ENCODE measurements at places on chromosomes 3 and 15.

GRCh38 chr15:99628374-99629001 is 62.7 kb downstream of the MEF2A start:
- no peak for DNase-seq

GRCh38 chr3:163481738-163482137 is 1596.6 kb downstream of the SI start:
- no peak for DNase-seq

DNA sequence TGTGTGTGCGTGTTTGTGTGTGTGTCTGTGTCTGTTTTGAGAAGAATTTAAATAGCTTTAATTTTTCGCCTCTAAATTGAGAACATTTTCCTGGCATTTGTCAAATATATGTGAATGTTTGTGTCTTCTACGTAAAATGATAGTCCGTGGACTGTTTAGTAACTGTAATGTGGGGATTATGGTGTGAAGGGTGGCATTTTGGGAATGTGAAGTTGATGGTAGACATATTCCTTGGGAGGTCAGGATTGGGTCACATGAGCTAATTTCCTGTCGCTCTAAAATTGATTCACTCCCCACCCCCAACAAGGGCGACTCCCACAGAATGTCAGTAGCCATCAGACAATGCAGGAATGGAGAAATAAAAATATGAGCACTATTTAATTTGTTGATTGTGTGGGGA is 107.3 kb downstream of the ITPR1 start:
- DNase-seq, result no peak

GRCh38 chr15:79099692-79100091 is 9.1 kb upstream of the RASGRF1 start:
- no peak for DNase-seq

DNA sequence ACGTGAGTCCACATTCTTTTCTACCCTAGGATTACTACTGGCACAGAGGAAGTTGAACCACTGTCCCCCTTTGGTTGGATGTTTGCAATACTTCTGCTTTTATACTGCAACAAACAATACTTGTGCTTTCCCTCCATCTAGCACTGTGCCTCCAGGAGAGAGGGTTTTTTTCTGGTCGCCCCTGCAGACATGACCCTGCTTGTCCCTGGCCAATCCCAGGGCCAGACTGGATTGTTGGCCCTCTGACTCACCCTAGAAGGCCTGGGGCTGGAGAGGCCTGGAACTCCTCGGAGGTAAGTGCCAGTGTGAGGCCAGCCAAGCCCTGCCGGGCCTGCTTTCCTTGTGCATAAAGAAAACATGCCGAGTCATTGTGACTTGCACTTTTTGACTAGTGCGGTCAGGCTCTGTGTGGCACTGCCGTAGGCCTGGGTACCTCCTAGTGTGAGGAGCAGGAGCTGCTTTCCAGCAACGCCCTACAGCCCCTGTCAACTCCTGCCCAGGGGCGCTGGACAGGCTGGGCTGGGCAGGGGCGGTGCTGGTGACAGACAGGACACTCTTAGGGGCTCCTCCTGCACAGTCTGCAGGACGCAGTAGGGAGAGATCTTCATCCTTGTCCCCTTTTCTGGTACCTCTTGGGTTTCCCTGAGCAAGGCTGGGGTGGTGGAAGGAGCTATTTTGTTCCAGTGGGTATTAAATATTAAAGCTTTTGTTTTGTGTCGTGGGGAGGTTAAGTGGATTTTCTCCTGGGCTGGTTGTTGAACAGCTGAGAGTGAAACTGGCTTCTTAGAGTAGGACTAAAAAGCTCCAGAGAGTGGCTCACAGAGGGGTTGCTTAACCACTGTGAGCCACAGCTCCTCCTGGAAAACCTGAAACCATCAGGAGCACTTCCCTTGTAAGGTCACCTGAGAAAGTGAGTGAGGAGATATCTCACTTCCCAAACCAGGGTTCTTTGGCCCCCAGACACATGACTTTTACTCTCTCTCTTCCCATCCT is 14.4 kb upstream of the TKT start:
- DNase-seq, result no peak

DNA sequence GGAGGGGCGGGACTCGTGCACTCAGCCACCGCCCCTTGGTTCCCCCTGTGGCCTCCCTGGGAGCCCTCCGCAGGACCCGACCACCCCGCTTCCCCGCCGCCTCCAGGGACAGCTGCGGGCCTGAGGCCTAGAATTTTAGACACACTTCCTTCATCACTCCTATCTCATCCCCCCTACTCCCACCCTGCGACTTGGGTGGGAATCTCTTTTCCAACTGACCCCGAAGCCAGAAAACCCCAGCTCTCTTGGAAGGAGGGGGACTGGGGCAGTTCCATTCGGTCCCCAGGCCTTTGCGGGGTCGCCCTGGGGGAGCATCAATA is 289 bp upstream of the TFDP2 start:
- no peak for DNase-seq

DNA sequence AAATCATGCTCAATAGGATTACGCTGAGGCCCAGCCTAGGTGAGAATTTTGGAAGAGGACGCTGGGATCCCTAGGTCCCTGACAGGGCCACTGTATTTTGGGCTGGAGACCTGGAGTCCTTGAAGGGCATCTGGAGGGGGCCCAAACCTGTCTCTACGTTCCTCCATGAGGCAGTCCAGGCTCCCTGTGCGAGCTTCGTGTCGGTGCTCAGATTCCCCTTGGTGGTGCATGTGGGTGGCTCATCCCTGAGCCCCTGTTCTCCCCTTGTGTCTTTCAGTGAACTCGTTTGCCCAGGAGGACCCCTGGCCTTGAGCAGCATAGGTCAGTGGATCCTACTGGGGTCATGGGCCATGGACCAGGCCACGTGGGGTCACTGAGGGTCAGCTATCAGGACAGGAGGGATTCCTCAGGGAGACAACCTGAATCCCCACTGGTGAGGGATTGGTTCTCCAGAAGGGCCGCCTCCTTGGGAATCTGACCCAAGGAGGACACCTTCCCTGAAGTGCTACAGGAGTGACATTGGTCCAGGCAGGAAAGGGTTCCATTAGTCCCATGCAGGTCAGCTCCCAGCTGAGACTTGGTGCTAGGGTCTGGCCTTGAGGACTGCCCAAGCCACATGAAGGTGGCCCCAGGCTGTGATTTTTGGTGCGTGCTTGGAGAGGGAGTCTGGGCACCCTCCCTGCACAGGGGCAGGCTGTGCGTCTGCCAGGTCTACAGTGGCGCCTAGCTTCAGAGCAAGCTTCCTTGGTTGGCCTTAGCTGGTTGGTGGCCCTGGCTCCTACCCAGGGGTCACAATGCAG is 229.8 kb downstream of the SNRPN start:
- no peak for DNase-seq

- no peak for DNase-seq
Observed at GRCh38 chr15:48617619-48618018, 27.9 kb downstream of the FBN1 start.

GRCh38 chr3:173709026-173709425 is 311.5 kb downstream of the NLGN1 start:
- no peak for DNase-seq

DNA sequence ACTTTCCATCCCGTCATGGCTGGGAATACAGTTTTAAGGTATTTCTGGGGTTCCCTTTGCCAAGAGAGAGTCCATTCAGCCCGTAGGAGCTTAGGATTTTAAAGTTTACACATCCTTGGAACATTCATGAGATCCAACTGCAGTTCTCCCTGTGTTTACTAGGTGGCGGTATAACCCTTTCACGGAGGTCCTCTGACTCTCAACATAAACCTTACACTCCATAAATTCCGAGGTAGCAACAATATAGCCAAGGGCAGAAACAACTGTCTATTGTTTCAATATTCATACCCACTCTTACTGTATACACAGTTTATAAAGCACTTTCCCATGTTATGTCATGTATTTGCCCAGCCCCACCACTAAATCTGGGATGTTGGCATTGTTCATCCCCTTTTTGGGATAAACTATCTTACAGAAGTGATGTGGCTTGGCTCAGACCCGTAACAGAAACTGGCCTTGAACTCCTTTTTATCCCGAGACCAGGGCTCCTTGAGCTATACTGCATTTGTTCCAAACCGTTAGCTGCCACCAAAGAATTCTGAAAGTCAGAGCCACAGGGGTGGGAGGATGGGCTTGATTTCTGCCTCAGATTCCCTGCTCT is 69.2 kb upstream of the COL6A5 start:
- DNase-seq, result no peak

GRCh38 chr3:4614070-4614469 is 120.9 kb downstream of the ITPR1 start:
- no peak for DNase-seq

- DNase-seq, result no peak
Observed at GRCh38 chr15:63482874-63483323, 21.5 kb upstream of the USP3 start.

DNA sequence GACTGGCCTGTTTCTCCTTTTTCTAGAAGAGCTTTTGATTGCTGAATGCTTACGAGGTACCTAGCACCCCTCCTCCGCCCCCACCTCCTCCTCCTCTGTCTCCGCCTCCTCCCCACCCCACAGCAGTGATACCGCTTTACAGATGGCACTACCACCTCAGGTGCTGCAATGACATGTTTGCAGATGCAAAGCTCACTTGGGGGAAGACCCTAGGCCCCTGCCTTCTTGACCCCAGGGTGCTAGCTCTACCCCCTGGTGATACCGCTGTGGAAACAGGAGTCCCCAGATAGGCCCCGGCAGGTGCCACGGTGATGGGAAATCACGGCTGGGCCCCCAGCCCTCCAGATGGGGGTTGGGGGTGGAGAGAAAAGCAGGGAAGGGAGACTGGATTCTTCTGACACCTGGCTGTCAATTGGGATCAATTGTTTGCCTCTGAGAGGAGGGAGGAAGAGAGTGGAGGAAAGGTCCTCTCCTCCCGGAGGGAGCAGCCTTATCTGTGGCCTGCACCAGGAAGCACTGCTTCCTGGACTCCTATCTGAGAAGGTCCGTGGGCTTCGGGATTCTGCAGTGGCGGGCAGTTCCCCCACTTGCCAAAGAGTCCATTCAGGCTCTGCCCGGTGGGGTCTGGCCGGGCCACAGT is 37.6 kb downstream of the DNASE1L3 start:
- no peak for DNase-seq

DNA sequence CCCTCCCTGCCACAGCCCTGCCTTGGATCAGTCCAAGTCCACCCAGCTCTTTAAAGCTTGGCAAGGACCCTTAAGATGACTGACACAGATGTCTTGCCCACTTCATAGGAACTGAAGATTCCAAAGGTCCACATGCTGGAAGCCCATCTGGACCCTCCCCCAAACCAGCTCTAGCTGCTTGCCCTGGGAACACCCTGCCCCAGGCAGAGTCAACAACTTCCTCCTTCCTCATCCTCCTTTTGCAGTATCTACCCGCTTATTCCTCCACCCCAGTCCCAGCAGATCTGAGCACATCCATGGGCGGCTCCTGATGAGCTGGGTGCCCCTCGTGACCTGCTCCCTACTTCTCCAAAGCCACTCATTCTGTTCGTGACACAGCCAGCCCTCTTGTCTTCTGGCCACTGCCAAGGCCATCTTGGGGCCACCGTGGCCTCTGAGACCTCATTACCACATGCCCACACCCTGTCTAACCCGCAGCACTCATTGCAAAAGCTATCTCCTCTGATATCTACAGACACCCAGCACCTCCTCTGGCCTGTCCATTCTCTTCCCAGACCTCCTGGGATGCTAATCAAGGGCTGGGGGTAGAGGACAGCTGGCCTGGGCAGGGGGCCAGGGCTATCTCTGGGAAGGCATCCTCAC is 2.0 kb upstream of the PFKFB4 start:
- DNase-seq, result no peak

GRCh38 chr3:97815149-97815917 is 6.5 kb upstream of the CRYBG3 start:
- DNase-seq, result no peak

GRCh38 chr3:66748175-66748876 is 247.5 kb upstream of the LRIG1 start:
- no peak for DNase-seq

GRCh38 chr3:53531749-53532148 is 37.3 kb downstream of the CACNA1D start:
- DNase-seq, result no peak

DNA sequence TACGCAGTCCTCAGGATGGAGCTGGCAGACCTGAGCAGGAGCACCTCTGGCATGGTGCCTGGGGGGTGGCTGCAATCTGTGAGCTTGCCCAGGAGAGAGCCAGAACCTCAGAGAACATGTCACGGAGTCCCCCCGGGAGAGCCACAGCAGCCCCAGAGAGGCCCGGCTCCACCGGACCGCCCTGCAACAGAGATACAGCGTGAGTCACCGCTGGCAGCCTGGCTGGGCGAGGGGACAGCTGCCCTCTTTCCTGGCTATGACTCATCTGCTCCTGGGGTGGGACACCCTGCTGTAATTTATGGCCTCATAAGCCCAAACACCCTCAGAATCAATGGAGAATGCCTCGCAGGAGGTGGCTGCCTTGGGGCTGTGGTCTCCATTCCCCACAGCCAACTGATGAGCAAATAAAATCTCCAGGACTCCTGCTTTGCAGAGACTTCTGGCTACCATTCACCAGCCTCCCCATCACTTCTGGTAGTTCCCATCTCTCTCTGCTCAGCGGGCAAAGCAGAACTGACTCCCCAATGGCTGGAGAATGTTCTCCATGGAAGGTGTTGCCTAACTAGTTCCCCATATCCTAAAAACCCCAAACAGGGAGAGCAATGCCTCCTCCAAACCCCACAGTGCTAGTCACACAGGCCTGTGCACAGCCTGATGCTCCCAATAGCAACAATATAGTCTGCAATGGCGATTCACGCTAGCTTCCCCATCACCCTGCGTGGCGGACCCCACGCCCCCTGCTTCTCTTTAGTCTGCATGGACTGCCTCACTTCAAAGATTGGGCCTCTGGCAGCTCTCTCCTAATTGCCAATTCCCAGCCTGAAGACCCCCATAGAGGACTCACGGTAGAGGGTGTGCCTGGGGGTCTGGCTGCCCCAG is 21.6 kb downstream of the ACSBG1 start:
- no peak for DNase-seq

DNA sequence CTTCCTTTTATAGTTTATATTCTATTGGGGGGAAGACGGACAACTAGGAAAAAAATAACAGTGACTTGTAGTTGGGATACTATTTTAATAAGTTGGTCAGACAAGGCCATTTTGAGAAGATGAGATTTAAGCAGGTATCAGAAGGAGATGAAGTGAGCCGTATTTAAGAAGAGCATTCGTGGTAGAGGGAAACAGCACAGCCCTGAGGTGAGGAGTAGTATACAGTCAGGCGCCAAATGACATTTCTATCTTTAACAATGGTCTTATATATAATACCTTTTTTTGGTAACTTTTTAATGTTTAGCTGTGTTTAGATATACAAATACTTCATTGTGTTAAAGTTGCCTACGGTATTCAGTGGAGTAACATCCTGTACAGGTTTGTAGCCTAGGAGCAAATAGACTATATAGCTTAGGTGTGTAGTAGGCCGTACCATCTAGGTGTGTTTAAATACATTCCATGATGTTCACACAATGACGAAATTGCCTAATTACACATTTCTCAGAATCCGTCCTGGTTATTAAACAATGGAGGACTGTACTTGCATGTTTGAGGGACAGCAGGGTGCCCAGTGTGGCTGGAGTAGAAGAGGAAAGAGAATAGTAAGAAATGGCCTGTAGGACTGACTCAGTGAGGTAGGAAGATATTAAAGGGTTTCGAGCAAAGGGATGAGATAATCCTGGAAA is 1.6 kb downstream of the NKTR start:
- DNase-seq, result no peak
